GM12878 (cell line): ENCODE measurements at places on chromosomes 11 and 22.

GRCh38 chr11:115528225-115528624 is 24.0 kb upstream of the CADM1 start:
- no peak for DNase-seq

GRCh38 chr22:27994481-27995331 is 75.7 kb upstream of the PITPNB start:
- DNase-seq = no peak

- DNase-seq = no peak
Measured at GRCh38 chr11:8336356-8337129, 72.9 kb upstream of the LMO1 start.

DNA sequence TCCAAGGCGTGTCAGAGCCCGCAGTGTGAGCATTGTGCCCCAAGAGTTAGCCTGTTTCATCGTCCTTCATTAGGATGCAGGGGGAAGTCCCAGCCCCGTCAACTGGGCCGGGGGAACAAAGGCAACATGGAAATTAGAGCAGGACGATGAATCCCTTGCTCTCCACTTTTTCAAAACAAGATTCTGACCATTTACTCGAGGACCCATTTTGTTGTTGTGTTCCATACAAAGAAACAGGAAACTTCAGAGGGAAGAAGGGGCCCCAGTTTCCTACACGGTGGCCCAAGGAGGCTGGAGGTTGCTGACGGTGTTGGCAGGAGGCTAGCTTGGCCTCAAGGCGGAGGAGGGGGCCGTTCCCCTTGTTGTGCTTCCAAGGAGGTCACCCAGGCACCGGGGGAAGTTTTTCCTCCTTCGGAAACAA is 44.0 kb upstream of the SLC1A2 start:
- DNase-seq = no peak

DNA sequence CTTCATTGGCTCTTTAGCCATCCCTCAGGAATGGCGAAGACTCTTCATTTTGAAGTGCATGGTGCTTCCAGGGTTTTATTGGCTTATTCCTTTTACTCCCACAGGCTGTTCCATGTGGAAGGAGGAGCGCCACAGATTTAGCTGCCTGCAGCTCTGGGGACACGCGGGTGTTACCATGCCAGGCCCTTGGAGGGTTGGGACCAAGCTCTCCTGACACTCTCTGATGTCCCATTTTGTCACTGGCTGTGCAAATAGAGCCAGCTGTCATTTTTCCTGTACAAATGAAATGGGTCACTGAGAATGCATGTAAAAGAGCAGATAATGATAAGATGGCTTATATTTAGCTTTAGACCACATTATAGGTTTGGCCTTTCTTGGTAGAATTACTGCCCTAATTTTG is 9.2 kb downstream of the THYN1 start:
- no peak for DNase-seq

GRCh38 chr22:17161991-17162390 is 2.9 kb upstream of the HDHD5 start:
- DNase-seq = no peak

GRCh38 chr22:36873614-36874308 is 13.0 kb downstream of the NCF4 start:
- DNase-seq = peak; percentile 69

DNA sequence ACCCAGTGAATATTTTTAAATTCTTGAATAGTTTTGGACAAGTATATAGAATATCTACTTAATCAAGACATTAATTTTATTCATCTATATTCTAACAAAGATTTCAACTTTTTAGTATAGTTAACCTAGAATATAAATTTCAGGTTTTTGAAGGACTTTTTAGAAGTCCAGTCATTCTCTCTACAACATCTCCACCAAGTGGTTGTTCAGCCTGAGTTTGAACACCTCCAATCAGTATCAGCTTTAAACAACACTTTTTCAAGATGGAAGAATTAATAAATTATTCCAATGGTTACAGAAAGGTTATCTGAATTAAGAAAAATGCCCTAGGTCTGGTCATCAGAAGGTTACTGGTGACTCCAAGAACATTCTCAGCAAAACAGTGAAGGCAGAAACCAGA is 31.8 kb downstream of the EIF3M start:
- no peak for DNase-seq

DNA sequence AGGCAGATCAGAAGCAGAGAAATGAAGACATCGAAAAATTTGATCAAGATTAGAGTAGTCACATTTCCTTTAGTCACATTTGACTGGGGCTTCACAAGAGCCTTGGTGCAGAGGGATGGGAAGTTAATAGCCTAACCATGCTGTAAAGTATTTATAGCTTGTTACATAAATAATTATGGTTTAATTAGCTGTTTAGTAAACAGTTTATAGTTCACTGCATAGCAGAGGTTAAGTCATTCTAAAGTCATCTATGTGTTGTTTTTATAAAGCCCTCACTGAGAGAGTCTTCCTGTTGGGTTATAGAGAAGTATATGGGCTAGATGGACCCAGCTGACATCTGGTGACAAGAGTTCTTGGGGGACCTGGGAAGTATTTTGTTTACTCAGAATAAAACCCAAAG is 47.1 kb downstream of the INSC start:
- DNase-seq = no peak

DNA sequence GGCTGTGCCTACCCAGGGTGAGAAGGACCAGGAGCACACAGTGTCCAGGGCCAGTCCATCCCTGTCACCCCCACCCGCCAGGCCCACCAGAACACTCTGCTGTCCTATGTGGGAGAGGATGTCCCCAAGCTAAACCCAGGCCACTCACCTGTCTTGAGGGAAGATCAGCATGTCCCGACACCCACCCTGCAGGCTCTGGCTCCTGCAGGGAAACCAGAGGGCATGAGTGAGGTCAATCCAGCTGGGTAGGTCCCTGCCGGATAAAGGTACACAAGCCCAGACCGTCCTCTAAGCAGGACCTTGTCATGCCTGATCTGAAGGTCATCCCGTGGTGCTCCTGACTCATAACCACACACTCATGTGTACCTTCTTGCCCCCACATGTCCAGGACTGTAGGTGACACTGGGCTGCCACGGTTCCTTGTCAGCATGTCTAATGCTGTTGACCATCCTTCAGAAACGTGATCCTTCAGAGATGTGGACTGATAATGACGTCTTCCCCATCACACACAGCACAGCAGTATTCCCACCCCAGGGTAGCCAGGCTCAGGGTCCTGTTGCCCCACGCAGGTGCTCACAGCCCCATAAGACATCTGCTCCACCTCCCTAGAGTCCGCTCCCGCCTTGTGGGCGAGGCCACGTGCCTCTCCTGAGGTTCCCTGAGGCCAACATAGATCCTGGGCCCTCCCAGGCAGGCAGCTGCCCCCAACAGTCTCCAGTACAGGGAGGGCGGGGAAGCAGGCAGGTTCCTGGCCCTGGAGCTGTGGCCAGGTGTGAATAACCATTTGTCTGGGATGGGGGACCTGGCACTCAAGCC is 6.1 kb downstream of the ARVCF start:
- no peak for DNase-seq
